ENCODE measurements at places on chromosomes 16 and 17.

DNA sequence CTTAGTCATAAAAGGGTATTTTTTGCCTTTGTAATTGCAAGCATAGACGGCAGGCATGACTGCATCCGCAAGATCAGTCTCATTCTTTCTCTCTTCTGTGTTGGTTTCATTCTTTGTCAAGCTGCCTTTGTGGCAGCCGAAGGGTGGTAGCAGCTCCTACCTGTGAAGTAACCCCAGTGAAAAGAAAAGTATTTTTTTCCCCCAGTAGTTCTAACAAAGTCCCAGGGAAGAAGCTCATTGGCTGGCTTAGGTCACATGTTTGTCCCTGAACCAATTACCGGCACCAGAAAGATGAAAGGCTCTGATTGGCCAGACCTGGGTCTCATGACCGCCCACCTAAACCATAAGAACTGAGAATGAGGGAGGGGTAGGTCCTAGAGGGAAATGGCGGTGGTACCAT lies 110.7 kb downstream of the RAP1GAP2 start:
- DNase-seq, result no peak

DNA sequence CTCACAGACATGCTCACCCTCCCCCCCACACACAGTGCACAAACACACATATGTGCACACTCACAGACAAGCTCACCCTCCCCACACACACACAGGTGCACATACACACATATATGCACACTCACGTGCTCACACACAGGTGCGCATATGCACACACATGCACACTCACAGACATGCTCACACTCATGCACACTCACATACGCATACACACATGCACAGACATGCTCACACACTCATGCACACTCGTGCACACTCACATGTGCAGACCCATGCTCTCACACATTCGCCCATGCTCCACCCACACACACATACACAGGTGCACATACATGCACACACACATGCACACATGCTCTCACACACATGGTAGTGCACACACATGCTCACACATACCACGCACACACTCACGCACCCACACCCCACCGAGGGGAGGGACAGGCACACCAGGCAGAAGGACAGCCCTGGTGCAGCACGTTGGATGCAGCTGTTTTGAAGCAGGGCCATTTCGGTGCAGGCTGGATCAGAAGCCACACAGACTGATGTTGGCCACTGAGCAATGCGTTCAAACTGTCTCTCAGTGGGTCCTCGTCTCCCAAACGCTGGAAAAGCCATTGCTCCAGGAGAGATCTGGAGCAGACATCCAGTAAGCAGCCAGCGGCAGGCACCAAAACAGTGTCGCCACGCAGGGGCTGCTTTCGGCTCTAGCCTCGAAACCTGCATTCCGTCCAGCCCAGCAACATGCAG lies 86.2 kb upstream of the ZNF469 start:
- DNase-seq, result no peak

DNA sequence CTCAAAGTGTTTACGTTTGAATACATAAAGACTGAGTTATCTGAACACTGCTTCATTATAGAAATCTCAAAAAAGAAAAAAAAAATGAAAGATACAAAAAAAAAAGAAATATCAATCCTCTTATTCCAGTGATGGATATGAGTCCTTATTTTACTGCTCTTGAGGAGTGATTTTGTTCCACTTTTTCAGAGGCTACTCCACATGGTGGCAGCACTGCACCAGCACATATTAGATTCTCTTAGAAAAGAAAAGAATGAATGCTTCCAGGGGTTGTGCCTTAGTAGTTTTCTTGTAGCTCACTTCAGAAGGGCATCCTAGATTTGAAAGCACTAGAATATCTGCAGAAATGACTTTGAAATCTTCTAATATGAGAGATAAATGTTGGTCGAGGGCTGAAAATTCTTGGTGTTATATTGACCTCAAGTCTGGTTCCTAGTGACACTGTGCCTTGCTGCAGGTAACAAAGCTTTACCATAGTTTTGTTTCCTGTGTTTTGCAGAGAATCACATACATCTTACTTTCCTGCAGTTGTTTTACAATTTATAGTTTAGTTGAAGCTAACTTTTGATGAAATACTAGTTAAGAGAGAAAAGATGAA lies 25.9 kb downstream of the AP2B1 start:
- peak; percentile 12 for DNase-seq

DNA sequence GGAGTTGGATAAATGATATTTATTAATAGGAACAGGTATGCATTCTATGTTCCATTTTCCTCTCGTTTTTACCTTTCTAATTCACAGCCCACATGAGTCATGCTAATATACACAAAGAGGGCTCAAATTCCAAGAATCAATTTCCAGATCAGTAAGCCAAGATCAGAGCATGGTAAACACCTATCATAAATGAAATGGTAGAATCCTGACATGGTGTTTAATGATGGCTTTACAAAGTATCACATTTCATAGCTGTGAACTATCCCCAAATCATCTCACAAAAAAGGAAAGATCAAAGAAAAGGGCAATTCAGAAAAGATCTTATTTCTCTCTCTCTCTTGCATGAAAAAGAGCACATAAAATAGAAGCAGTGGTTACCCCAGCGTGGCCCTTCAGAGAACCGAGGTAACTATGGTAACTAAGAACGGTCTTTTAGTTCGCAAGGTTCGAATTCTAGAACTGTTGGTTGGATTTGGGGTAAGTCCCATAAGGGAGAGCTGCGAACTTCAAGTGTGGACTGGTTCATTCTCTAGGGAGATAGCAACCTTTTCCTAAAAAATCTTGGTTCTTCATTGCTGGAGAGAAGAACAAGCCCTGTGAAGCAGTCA lies 73.0 kb downstream of the MARCHF10 start:
- no peak for DNase-seq

- no peak for DNase-seq
These were observed 3.1 kb downstream of the NTHL1 start for GRCh38 chr16:2044541-2044940.

- DNase-seq, result no peak
These were observed 6.0 kb downstream of the FHOD1 start for GRCh38 chr16:67241008-67241900.

GRCh38 chr17:29069526-29070041 lies 26.6 kb downstream of the PIPOX start:
- DNase-seq, result no peak

- no peak for DNase-seq
These were observed 59.0 kb upstream of the MED9 start for GRCh38 chr17:17417718-17418181.

- no peak for DNase-seq
These were observed 24.8 kb upstream of the CDRT4 start for GRCh38 chr17:15492186-15492585.

DNA sequence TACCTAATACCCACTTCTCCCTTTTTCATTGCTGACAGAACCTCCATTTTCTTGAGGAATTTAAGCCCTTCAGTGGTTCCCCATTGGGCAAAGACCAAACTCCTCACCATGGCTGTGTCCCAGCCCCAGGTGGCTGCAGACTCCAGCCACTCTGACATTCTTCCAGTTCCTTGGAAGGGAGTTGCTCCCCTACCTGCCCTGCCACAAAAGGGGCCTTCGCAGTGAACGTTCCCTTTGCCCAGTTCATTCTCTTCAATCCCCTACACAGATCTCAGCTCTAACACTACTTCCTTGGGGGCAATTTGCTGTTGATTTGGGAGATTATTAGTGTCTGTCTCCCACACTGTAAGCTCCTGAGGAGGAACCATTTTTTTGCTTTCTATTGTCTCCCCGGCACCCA lies 3.2 kb upstream of the AKTIP start:
- DNase-seq, result no peak

All from HCT116 (cell line).